SHP77 (cell line): ENCODE measurements at places on chromosomes 7 and 10.

DNA sequence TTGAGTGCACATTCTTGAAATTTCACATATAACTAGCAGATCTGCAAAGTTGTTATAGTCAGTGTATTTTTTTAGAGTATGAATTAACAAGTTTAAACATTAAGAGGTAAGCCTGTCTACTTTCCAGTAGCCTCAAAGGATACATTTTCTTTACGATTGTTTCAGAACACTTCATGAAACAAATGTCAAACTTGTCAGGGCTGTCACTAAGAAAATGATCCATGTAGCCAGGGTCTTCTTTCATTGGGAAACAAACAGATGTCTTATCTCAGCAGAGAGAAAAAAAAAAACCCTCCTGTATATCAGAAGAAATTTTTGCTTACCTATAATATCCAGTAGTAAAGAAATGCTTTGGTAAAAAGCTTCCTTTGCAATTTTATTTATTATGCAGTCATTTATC, 192.4 kb downstream of the PHF14 start:
- DNase-seq, result no peak

DNA sequence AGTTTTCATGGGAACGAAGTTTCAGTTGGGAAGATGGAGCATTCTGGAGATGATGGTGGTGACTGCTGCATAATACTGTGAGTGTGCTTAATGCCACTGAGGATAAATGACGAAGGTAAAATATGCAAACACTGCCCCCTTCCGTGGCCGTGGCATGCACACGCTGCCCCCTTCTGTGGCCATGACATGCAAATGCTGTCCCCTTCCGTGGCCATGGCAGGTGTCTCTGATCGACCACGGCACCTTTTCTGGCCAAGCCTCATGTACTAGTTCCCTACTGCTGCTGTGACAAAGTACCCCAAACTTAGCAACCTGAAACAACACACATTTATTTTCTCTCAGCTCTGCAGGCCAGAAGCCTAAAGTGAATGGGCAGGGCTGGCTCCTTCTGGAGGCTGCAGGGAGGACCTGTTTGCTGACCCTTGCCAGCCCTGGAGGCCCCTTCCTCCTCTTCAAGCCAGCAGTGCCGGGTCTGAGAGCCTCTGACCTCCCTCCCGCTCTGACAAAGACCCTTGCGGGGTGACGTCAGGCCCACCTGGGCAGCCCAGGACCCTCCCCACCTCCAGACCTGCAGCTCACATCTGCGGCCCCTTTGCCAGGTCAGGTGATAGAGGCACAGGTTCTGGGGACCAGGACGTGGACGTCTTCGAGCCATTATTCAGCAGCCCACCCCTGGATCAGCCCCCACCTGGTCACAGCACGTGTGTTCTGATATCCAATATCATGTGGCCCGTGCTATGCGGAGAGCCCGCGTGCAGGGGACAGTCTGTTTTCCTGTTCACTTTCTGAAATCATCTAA, 82.0 kb downstream of the MICALL2 start:
- no peak for DNase-seq

- DNase-seq, result no peak
Observed at GRCh38 chr7:134885967-134886352, 100.3 kb upstream of the AGBL3 start.

GRCh38 chr10:118276204-118276603, 65.9 kb downstream of the FAM204A start:
- DNase-seq, result no peak

GRCh38 chr10:24396396-24396795, 187.5 kb downstream of the KIAA1217 start:
- DNase-seq, result no peak
